ENCODE measurements at places on chromosomes 1 and 21.
A peak's percentile ranks its signal among the peaks of the same experiment; 100 is the strongest.

DNA sequence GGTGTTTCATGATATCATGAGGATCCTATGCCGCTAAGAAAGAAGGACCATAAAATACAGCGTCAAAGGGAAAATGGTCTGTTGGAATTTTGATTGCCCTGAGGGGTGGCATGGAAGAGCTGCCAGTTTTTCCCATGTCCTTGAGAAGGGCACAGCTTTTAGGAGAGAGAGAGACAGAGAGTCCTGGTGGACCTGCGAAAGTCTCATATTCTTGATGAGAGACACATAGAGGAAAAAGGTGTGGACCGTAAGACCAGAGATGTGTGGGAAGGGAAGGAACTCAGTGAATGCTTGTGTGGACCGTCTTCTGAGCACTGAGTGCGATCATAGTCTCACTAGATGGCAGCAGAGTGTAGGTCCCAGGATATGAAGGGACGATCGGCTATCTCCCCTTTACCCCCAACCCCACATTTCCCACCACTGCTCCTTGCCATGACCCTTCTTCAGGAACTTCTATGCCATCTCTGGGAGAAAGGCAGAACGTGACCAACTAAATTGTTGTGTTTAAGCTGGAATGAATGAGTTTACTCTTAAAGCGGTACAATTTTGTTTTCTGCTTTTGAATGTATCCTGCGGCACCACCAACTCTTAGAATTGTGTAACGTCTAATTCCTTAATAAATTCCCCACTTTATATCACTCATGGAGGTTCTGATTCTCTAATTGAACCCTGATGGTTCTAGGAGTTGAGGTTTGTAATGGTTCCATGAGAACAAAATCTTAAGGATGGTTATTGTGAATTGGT lies 117.7 kb downstream of the CTH start:
- no peak for DNase-seq

DNA sequence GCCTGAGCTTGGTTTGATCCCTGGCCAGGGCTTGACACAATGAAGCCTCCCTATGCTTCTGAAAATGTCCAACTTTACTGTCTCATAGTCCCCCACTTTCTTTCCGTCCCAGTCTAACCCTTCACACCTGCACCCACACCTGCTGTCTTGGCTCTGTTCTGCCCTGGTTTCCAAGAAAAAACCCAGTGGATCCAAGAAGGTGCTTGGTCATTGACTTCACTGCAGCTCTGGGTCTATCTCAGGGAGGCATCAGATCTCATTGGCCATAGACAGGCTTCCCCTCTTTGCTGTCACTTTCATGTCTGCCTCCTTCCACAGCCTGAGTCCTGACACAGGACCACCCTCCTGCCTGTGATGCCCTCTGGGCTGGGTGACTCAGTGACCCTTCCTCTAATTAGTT lies 37.8 kb upstream of the ETV3 start:
- DNase-seq = no peak

DNA sequence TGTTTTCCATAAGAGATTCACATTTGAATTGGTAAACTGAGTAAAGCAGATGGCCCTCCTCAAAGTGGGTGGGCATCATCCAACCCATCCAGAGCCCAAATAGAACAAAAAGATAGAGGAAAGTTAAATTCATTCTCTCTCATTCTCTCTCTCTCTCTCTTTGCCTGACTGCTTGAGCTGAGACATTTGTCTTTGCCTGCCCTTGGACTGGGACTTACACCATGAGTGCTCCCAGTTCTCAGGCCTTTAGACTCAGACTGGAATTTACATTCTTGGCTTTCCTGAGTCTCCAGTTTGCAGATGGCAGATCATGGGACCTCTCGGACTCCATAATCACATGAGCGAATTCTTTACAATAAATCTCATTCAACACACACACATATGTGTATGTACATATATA lies 69.6 kb downstream of the RGS13 start:
- DNase-seq = no peak

DNA sequence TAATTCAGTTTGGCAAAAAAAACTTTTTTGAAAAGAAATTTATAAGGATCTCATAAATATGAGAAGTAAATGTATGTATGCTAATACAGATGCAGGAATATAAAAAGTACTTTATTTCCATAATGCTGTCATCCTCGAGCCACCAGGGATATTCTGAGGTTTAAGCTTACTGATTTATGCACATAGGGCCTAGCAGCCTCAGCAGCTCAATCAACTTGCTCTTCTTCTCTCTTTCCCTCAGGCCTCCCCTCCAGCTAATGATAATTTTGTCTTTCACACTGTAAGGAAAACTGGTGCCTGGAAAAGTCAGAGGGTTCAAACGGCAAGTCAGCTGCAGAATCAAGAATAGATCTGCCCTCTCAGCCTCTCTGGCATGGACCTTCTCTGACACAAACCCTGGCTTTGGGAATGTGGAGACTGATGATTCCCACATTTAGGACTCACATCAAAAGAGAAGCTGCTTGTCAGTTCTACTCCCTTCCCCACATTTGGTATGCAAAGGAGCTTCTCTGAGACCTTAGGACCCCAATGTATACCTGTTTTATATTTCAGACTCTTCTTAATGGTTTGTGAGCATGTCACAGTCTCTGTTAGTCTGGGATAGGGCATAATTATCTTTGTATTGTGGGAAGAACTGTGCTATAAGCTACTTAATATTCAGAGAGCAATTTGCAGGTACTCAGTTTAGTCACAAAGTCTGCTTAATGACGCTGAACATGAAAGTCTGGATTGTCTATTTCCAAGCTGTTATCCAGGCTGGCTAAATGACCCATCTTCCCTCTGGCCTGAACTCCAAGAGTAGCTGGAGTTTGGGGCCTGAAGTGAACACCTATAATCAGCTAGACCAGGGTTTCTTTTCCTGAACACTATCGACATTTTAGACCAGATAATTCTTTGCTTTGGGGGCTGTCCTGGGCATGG lies 52.1 kb upstream of the DIPK1A start:
- no peak for DNase-seq

DNA sequence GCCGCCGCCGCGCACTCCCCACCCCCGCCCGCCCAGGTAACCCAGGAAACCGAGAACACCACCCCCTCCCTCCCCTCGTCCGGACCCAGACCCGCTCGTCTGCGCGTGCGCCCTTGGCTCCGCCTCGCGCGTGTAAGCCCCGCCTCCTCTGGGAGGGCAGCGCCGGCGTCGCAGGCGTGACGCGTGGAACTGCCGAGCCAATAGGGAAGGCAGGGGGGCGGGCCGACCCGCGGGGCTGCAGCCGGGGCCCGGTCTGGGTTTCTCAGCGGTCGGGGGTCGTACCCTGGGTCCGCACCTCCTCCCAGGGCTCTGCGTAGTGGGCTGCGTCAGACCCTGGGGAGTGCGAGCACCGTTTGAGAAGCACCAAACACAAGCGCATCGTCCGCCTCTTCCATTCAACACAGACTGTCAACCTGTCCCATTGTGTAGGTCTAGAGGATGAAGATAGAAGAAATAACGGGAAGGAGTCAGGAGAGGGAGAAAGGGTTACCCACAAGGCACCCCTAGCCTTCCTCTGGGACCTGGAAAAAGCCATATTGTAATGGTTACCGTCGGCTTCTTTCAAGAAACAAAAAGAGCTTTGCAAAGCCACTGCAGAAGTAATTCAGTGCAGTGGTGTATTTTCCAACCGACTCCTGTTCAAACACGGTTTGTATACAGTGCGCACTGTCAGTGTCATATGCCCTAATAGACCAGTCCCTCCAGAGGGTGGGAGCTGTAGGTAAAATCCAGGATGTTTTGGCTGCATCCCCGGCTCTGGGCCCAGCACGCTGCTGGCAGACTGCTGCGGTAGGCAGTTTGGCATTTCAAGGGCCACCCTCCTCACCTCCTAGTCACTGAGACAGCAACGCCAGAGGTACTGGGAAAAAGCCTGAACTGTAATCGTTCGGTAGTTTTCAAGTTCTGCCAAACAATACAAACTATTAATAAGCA lies 473 bp upstream of the LYST start:
- DNase-seq = peak; percentile 98

DNA sequence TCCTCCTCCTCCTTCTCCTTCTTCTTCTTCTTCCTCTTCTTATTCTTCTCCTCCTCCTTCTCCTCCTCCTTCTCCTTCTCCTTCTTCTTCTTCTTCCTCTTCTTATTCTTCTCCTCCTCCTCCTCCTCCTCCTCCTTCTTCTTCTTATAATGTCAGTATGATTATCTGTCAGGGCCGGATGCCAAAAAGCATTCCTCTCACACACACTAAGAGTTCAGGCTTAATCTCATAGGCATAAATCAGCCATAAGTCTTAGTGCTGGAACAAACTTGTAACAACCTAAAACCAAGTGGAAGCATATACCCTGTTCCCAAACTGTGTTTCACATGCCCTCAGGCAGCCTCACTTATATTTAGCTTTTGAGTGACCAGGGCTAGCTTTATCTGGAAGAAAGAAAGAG lies 240.3 kb downstream of the LMX1A start:
- DNase-seq = no peak

GRCh38 chr1:19640363-19641316 lies 3.5 kb upstream of the NBL1 start:
- no peak for DNase-seq

DNA sequence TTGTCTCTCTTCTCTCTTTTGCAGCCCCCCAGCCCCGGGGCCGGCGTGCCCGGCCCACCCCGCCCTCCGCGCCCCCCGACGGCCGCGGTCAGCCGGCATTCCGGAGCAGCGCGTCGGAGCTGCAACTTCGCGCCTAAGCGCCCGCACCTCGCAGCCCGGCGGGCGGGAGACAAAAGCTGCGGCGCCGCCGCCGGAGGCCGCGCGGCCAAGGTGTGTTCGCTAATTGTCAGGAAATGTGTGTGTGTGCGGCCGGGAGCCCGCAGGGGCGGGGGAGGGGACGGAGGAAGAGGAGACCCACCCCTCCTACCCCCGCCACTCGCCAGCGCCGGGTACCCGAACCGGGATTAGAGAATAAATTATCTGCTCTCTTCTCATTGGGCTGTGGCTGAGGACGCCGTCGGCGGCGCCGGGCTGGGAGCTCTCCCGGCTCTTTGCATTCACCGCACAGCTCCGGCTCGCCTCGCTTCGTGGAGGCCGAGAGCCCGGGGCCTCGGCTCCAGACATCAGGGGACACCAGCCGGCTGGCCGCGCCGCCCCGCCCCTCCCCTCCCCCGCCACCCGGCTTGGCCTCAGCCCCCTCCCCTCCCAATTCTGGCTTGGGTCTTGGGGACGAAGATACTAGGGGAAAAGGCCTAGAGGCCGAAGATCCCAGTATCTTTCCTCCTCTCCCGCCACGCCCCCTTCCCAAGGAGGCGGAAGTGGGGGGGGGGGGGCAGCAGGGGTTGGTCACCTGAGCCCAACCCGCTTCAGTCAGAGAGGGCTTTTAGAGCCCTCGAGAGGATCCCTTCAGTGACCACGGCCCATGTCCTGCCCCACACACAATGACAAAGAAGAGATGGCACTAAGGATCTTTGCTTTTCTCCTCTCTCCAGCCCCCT lies 1.3 kb upstream of the BLACAT1 start:
- peak; percentile 29 for DNase-seq

DNA sequence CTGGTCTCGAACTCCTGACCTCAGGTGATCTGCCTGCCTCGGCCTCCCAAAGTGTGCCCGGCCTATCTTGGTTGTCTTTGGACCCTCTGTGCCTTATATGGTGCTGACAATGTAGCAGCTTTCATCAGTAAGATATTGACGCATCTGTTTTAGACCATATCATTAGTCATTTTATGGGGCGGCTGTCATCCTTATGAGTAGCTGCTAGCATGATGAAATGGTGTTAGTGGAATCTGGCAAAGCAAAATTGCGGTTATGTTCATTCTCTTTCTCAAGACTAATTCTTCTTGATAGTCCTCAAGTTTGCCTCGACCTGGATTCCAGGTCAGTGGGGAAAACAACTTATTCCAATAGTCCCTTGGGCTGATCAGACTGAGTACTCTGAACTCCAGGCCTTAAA lies 199.9 kb downstream of the PRDM2 start:
- DNase-seq = no peak

- DNase-seq = no peak
These were observed 30.0 kb downstream of the ZMYM4 start for GRCh38 chr1:35298464-35298863.

DNA sequence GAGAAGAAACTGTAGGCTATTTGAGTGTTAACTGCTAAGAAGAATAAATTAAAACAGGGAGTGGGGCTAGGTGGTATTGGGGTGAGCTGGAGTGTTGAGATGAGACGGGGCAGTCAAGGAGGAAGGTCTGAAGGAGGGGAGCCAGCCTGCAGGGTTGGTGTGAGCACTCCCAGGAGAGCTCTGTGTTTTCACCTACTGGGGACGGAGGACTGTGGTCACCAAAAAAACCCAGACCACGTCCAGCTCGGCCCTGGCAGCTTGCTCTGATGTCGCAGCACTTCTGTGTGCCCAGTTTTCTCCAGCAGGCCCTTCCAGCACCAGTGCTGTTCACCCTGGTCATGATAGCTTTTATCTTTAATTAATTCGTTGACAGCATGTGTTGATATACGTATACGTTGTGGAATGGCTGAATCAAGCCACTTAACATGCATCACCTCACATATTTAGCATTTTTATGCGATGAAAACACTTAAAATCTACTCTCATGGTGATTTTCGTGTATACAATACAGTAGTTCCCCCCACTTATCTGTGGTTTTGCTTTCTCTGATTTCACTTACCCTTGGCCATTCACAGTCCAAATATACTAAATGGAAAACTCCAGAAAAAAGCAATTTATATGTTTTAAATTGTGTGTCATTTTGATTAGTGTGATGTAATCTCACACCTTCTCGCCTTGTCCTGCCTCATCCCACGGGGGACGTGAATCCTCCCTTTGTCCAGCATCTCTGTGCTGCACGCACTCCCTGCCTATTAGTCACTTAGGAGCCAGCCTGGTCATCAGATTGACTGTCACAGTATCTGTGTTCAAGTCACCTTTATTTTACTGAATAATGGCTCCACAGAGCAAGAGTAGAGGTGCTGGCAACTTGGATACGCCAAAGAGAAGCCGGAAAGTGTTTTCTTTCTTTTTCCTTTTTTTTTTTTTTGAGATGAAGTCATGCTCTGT lies 12.3 kb downstream of the FAM3B start:
- no peak for DNase-seq

Measured in left ventricle myocardium superior (tissue), 1 donor.